ENCODE measurements at places on chromosomes 5 and 9. TPM values are rescaled to one million over a fixed set of nuclear protein-coding genes. Genes with fewer than 3 reads are reported as not detected.

Gene SOX30
- total RNA-seq: not detected

Gene CRB2
- total RNA-seq: not detected

Gene CDKN2AIPNL
- total RNA-seq: 87.8 TPM

Gene ENTPD2
- not detected for total RNA-seq

Gene CNOT6
- 15.0 TPM for total RNA-seq

GRCh38 chr5:56451742-56452141 lies 218.6 kb upstream of the ANKRD55 start:
- no peak for DNase-seq

DNA sequence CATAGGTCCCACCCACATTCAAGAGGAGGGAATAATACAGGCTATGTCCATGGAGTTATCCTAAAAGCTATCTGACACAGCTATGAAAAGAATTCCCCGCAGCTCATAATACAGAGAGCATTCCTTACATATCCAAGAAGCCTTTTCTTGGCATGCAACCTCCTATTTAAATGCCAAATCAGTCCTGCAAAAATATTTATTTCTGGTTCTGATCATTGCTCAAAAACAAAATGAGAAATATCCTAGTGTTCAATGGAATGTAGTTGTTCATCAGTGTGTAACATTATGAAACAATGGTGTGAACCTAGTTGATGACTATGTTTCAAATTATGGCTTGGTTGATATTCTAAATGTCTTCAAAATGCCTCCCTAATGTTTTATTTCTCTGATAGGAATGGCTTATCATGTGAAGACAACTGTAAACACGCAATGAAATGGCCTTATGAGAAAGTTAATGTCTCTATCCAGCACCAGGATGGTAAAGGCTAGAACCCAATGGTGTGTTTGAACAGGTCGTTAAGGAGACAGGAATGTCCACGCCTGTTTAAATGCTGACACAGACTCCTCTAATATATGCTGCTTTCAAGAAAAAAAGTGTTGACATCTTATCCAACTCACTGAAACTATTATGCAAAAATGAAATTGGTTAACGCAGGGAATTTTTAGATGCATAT lies 126.7 kb upstream of the CDH6 start:
- DNase-seq: no peak

GRCh38 chr9:137077010-137077747 lies at the start of gene UAP1L1:
Gene UAP1L1 (plus strand): TSS chr9:137077517. CDS start chr9:137077533, 16 bp downstream.
- DNase-seq: peak; percentile 45

- no peak for DNase-seq
Measured at GRCh38 chr9:101307524-101308213, 77.1 kb downstream of the BAAT start.

- no peak for DNase-seq
Measured at GRCh38 chr5:155001523-155001922, 12.0 kb upstream of the KIF4B start.

DNA sequence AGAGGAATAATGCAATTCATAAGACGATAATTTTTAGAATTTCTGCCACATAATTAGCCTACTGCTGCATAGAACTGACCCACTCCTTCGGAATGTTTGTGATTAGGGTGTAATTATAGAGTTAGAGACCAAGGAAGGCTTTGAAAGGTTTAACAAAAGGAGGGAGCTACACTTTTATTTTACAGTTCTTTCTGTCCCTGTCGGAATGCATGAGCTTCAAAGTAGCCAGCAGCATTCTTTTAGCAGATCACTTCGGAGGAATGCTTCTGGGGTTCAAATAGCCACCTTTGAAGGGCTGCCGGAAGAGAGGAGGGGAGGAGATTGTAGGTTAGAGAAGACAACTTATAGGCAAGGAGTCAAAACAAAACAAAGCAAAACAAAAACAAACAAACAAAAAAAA lies 168.1 kb downstream of the GRIA1 start:
- no peak for DNase-seq

GRCh38 chr9:95938724-95939123 lies 63.2 kb downstream of the ERCC6L2 start:
- no peak for DNase-seq

DNA sequence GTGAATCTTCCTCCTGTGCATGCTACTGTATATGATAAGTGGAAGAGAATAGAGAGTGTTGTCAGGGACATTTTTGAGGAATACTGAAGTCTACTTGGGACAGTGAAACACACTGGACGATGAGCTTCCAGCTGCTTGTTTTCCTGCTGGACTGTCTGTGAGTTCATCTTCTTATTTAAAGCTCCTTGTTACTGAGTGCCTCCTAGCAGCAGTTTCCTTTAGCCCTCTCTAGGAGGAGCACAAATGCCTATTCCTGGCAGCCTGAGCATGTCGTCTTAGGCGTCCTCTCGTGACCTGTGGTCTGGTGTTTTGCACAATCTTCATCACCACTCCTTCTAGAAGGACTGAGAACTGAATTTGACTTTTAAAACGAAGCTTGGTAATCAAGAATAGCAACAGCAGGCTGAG lies 43.8 kb downstream of the ANKRD33B start:
- peak; percentile 62 for DNase-seq

GRCh38 chr9:83429229-83429628 lies 109.0 kb downstream of the FRMD3 start:
- DNase-seq: no peak

DNA sequence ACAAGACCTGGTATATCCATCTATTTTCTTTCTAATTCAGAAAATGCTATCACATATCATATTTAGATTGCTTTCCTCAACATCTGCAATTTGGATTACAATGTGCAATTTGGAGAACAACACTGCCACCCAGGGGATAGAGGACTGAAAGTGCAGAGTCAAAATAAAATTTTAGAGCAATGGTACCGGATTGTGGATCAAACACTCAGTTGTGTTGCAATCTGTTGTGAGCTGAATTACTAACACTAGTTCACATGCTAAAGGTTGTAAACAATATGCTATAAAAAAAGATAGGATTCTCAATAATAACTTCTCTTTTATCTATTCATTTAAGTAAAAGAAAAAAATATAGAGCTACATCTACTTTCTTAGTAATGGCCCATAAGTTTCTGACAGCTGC lies 11.9 kb upstream of the SRFBP1 start:
- DNase-seq: peak; percentile 73

GRCh38 chr5:95611396-95611795 lies 8.5 kb upstream of the GPR150 start:
- no peak for DNase-seq

DNA sequence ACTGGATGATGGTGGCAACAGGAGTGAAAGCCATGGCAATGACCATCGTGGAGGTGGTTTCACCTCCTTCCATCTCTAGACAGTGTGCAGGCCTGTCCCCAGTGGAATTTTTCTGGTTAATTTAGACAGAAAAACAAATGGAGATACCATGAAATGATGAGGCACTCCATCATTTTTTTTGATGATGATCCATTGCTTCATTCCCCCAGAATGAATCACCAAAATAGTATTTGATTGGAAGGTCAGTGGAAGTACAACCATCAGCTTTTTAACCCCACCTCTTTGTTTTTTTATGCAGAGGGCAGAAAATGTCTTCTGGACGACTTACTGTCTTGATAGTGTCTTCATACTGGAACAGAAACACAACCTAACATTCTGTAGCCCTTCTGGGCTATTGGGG lies 42.6 kb upstream of the ADRA1B start:
- DNase-seq: no peak

GRCh38 chr9:84781458-84781857 lies 111.9 kb downstream of the NTRK2 start:
- DNase-seq: peak; percentile 15

DNA sequence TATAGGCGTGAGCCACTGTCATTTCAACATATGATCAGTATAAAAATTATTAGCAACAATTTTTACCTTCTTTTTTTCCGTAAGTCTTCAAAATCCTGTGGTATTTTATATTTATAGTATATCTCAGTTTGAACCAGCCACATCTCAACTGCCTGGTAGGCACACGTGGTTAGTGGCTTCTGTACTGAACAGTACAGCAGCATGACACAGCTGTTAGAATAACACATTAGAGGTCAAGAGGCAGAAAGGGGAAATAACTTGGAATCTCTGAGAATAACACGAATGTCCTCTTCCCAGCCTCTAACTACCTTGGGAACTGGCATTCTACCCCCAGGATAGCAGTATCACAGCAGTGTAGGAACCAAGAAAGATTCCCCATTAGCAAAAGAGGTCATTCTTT lies 108.5 kb upstream of the IQGAP2 start:
- DNase-seq: no peak

DNA sequence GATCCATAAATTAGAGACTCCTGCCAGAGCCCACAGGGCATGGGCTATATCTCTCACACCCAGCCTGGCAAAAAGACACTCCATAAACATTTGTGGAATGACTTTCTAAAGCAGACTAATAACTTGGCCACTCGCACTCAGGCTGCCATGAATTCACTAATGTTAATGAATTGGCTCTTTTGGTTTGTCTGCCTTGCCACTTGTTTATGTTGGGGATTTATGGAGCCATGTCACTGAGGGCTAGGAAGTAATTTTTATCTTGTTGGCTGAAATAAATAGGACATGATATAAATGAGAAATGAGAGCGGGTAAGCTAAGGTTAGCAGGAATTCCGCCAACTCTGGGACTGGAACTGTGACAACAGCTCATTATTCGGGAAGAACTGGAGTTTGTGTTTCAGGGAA lies 55.2 kb downstream of the DROSHA start:
- no peak for DNase-seq

DNA sequence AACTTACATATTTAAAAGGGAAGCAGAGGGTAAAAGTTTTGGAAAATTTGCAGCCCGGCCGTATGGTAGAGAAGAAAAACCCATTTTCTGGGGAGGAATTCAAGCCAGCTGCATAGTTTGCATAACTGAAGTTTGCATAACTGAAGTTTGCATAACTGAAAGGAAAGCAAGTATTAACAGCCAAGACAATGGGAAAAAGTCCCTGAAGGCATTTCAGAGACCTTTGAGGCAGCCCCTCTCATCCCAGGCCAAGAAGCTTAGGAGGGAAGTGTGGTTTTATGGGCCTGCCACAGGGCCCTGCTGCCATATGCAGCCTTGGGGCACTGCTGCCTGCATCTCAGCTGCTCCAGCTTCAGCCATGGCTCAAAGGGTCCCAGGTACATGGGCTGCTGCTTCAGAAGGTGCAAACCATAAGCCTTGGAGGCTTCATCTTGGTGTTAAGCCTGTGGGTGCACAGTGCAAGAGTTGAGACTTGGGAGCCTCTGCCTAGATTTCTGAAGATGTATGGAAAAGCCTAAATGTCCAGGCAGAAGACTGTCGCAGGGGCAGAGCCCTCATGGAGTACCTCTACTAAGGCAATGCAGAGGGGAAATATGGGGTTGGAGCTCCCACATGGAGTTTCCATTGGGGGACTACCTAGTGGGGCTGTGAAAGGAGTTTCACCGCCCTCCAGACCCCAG lies 36.9 kb upstream of the CXCL14 start:
- DNase-seq: no peak

GRCh38 chr5:146761811-146762210 lies 116.7 kb downstream of the PPP2R2B start:
- no peak for DNase-seq

All from H4 (cell line).